OCI-LY7 (cell line): ENCODE measurements at places on chromosomes 2 and 18. TPM values are rescaled to one million over a fixed set of nuclear protein-coding genes. Genes with fewer than 3 reads are reported as not detected.

ICOS gene
- not detected in 2 replicates for total RNA-seq

GRCh38 chr2:38239452-38239851, 137.6 kb downstream of the ATL2 start:
- DNase-seq = no peak

- no peak for DNase-seq
These were observed 776.8 kb downstream of the CCDC85A start for GRCh38 chr2:56960581-56960980.

POTEI gene
- total RNA-seq = 0.26 and 0.44 TPM in 2 replicates

GRCh38 chr2:215031321-215031720, 107.1 kb downstream of the ABCA12 start:
- no peak for DNase-seq

SAG gene
- not detected in 2 replicates for total RNA-seq

DNA sequence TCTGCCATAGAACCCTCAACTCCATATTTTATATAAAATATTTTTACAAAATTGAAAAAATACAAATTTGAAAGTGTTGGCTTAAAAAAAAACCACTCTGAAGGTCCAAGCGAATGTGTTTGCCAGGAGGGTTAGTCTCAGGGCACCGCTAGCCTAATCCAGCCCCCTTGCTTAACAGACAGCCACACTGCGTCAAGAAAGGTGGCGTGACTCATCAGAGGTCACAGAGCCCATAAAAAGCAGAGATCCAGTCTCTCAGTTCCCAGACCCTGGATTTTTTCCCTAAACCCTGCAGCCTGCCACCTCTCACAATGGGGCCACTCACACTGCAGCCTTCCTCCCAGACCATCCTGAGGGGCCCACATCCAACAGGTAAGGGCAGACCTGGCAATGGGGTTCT, 3.9 kb upstream of the TNS1 start:
- no peak for DNase-seq

DNA sequence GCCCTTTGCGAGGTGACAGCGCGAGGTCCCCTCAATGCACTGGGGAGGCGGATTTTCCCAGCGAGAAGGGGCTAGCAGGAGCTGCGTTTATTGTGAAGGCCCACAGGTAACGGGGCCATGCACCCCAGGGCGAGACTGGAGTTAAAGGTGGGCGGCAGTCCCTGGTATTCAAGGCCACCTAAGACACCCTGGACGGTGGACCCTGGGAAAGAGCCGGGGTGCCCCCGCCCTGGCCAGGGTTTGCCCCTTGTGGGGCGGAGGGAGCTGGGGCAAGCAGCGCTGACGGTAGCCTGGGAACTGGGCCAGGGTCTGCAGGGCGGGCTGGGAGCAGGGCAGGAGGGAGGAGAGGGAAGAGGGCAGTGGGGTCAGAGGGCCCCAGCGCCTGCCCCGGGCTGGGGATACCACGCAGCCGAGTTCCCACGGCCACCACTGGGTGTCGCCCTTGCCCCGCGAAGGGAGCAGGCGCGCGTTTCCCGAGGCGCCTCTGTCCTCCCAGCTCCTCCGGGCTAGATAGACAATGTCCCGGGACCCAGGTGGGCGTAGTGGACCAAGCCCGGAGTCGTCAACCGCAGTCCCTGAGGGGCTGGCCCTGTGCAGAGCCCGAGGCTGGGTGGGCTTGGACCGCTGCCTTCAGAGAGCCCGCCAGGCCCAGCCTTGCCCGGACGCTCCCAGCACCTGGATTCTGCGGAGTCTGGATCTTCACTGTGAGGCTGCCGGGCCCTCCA, 80.2 kb downstream of the SMAD4 start:
- DNase-seq = peak; percentile 49

ATP9B gene
- 36.4 and 37.5 TPM in 2 replicates for total RNA-seq

SLC40A1 gene
- total RNA-seq = not detected in 2 replicates
